NCI-H446 treated with DMSO at 0.1 percent for 48 hours (cell line): ENCODE measurements at places on chromosomes 6 and 20.

DNA sequence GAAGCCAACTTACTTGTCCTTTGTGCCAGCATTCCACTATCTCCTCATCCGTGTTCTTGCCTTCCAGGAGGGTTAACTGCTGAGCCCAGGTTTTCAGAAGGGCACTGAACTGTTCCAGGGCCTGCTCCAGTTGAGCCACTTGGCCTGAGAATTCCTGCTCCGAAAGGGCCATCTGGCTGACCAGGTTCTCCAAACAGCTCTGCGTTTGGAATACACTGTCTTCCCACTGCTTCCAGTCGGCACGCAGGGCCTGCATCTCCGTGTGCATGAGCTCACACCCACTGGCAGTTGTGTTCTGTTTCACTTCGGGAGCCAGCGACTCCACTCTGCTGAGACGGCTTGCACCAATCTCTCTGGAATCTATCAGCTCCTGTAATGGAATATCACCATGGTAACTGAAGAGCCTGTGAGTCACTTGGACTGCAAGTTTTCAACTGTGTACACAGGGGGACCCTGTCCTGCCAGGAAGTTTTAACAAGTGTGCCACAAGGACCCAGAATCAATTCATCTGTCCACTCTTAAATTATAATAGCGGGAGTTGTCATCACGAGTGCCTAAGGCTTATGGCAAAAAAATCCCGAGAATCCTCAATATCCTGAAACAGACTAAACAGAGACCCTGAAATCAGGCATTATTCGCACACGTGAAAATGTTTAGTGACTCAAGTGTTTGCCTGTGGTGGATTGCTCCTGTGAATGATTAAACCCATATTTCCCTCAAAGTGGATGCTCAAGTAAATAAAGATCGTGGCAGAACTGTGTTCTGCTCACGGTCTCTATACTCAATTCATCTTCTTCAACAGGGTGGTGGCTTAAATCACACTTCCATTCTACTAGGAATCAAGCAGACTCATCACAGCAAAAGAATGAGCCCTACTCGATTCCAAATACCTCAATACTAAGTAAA, 255.9 kb downstream of the SYNE1 start:
- DNase-seq: no peak

GRCh38 chr6:88458662-88459061, 292.5 kb upstream of the CNR1 start:
- DNase-seq: peak; percentile 13

DNA sequence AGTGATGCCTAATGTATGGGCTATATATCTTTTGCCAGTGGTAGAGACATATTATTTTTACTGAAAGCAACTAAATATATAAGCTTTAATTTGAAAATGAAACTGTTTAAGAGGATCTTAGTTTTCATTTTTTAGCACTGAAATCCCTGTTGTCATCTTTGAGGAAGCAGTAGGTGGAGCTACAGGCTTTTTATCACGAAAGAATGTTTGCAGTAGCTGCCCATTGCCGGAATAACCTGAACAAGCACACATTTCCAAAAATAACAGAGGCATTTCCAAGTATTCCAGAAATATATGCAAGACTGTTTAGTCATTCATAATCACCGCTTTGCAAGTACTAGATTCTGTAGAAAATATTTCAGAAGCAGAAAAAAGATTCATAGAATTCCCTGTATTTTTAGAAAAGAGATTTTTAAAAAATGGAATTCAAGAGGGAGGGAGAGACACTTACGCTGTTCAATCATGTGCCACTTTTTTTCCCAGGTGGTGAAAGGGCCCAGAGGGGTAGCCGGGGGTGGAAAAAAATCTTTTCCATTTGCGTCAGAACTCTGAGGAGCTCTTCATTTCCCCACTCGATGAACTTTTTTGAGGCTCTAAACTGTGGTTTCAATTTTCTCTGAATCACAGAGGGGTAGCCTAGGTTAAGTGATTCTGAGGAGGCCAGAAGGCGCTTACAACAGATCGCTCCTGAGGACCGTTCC, 142.5 kb upstream of the FERMT1 start:
- no peak for DNase-seq

DNA sequence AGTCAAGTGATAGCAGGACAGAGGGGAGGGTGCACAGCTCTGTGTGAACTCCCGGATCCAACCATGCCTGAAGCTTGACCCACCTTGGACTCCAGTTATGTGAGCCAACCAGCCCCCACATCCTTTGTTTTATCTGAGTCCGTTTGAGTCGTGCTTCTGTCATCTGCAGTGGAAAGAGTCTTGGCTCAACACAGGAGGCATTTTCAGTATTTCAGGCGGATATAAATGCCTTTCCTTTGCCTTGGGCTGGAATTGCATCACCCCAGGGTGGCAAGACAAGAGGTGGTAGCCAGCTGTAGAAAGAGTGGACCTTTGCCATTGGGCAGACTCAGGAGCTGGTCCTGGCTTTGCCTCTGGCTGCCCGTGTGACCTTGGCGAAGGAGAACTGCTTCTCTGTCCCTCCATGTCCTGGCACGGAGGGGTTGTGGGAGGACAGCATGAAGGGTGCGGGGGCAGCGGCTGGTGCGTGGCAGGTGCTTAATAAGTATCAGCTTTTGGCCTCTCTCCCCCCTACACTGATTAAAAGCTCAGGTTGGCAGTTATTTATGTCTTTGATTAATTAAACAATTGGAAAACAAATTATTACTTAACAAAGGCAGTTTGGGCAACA, 42.6 kb upstream of the APCDD1L start:
- no peak for DNase-seq

DNA sequence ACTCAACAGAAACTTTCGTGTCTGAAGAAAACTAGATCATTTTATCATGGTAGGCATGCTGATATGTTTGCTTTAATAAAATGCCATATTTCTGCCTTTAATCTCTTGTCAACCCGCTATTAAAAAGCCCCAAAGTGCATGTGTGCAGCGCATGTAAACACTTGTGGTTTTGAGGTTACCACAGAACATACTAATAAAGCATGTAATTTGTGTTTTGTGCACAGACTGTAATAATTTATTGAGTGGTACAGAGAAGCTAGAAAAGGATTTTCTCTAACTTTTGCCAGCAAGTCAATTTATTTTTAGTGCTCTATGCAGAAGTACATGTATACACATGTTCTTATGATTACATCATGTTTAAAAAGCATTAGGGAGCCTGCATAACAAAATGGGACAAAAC, 349.9 kb upstream of the SLC35B3 start:
- DNase-seq: no peak

DNA sequence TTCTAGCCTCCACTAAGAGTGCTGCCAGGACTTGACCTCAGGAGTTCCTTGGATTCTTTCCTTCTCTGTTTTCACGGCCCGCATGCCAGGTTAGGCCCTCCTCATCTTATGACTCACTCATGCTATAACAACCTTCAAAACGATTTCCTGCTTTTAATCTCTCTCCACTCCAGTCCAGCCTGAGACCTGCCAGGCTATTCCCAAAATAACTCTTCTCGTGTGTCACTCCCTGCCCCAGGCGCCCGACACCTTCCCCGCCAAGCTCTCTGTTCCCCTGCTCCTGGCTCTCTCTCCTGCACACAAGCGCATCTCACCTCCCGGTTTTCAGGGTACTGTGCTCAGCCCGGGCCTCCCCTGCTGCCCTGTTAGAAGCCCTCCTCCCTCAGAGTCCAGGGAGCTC, 64.1 kb upstream of the RPS6KA2 start:
- no peak for DNase-seq

DNA sequence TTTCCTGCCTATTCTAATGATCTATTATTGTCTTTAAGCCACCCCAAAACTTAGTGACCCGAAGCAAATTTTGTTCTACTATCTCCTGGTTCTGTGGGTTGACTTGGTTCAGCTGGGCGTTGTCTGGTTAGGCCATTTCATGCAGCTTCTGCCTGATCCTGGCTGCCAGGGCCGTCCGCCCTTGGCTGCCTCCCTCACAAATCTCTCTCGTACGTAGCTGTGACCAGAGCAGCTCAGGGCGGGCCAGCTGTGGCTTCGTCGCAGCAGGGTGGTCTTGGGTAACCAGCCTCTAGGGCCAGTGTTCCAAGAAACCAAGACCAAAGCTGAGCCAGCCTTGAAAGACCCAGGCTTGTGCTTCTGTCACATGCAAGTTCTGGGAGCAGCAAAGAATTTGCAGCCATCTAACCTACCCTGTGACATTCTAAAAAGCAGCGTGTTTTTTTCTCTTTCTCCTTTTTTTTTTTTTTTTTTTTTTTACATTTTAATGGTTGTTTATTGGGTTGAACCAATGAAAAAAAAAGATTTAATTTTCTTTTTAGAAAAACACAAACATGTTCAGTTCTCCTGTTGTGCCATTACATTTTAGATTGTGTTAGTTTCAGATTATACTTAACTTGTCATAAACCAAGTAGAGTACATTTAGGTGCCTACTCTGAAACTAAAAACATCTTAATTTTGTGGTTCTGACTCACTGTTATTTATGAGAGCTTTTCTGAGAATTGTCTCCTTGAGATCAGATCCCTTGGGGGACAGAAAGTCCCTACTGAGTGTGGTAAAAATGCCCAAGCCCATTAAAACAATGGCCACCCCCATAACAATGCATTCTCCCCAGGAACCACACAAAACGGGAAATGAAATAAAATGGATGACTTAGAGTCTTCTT, 83.9 kb downstream of the ZDHHC14 start:
- no peak for DNase-seq
